ENCODE measurements at places on chromosomes 1 and 21.

DNA sequence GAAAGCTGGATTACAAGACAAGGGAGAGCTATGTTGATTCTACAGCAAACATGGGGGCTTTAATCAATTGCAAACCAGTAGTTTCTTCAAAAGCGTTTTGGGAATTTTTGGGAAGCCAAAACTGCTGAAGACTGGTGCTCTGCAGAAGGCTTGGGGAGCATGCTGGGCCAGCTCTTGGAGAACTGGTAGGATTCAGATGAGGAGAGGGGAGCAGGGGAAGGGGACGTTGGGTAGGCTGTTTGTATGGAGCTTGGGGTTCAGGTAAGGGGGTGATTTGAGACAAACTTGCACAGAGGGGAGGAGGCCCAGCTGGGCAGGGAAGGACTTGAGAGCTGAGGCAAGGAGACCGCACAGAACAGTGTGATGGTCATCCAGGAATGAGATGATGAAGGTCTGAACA, 2.6 kb upstream of the MYOG start:
- no peak for DNase-seq

DNA sequence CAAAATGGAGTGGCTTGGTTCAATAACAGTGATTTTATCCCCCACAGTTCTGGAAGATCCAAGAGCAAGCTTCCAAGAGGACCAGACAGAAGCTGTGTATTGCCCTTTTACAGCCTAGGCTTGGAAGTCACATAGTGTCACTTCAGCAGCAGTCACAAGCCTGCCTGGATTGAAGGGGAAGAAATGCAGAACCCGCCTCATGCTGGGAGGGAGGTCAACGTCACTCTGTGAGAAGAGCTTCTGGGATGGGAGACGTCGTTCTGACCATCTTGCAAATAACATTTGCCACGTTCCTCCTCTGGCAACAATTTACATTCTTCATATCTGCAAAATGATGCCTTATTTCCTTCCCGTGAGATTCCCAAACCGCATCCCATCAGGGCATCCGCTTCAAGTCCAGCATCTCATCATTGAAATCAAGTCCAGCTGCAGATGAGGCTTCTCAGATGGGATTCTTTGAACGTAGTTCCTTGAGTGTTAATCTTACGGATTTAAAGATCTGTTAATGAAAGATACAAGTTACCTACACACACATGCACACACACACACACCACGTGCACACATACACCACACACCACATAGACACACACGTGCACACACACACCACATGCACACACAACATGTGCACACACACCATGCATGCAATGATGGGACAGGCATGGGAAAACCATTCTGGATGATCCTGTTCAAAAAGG, 23.9 kb upstream of the KIF1B start:
- no peak for DNase-seq

GRCh38 chr21:42315296-42315891, at the start of gene TFF3:
TSS of gene TFF3 (minus strand) at chr21:42315409. CDS start at chr21:42315374, 35 bp downstream.
- DNase-seq = no peak

GRCh38 chr1:155134880-155135414, 705 bp upstream of the SLC50A1 start:
- peak; percentile 46 for DNase-seq

DNA sequence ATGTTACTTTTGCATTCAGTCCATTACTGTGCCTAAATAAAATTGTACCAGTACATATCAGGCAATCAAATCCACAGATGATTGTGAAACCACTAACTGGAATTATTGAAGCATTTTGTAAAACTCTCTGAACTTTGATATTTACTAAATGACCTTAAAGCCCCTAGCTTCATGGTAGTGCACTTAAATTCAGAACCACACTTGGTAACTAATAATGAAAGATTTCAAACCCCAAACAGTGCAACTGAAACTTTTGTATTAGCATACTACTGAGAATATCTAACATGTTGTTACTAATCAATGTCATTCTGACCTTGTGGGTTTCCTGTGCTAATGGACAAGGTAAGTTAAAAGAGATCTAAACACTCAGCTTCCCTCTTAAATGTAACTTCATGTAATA, at the start of gene CFHR3:
Gene CFHR3 (plus strand): TSS at position 238 of the 400 bp plus-strand sequence. CDS start 47 bp downstream, at position 285.
- no peak for DNase-seq

- DNase-seq = no peak
Observed at GRCh38 chr1:214709241-214709640, 106.2 kb downstream of the CENPF start.

GRCh38 chr1:90558754-90559378, 158.2 kb downstream of the BARHL2 start:
- DNase-seq = no peak

- no peak for DNase-seq
Observed at GRCh38 chr1:35809114-35810095, 1.6 kb downstream of the AGO4 start.

DNA sequence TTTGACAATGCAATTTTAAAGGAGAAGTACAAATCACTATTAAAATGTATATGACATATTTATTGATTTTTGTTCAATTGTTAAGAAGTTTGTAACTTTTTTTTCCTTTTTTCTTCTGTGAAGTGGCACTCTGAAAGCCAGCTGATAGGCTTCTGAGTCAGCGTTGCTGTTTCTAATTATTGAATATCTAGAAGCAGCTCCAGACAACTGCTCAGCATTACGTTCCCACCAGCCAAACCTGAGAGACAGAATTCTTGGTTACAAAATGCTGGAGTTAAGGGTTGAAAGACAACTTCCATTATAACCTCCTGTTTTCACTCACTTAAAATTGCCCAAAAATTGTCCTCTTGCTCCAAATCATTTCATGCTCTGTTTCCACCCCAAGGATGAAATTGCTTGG, 31.4 kb upstream of the LMX1A start:
- DNase-seq = no peak

DNA sequence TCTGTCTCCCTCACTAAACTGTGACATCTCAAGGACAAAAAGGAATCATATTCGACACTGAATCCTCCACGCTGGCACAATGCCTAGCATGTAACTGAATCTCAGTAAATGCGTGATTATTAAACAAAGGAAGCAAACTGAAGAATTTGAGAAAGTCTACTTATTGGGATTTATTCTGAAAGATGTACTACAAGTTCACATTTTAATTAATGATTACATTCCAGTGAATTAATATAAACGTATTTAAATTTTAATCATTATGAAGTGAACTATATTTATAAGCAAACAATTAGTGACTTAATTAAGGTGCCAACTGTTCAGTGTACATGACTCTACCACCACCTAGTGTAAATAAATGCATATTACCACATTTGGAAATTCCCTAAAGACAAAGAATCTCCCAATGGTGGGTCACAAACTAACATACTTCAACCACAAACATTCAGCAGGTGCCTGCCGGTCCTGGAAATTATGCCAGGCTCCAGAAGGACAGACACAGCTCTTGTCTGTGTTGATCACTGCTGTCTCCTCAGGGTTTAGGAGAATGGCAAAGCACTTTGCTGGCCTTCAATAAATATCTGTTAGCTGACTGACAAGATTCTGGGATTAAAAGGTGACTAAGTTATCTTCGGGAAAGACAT, 56.3 kb downstream of the SMYD3 start:
- DNase-seq = no peak

- no peak for DNase-seq
Observed at GRCh38 chr1:60283690-60284089, 210.1 kb upstream of the C1orf87 start.

GRCh38 chr1:52925571-52926005, 1.5 kb upstream of the SCP2 start:
- no peak for DNase-seq

DNA sequence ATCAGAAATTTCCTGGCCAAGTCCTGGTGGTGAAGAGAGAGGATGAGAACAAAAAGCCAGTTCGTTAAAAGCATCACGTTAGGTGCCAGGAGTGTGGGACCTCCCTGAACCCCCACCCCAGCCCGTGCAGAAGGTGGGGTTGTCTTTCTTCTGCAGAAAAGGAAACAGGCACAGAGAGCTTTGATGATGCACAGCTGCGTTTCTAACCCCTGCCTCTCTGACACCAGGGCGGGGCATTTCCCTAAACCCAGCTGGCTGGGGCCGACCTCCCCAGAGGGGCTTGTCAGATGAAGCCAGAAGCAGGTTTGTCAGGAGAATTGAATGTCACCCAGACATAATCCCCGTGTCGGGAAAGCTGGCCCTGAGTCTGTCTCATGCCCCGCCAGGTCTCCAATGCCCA, 189.3 kb upstream of the EDN2 start:
- no peak for DNase-seq

DNA sequence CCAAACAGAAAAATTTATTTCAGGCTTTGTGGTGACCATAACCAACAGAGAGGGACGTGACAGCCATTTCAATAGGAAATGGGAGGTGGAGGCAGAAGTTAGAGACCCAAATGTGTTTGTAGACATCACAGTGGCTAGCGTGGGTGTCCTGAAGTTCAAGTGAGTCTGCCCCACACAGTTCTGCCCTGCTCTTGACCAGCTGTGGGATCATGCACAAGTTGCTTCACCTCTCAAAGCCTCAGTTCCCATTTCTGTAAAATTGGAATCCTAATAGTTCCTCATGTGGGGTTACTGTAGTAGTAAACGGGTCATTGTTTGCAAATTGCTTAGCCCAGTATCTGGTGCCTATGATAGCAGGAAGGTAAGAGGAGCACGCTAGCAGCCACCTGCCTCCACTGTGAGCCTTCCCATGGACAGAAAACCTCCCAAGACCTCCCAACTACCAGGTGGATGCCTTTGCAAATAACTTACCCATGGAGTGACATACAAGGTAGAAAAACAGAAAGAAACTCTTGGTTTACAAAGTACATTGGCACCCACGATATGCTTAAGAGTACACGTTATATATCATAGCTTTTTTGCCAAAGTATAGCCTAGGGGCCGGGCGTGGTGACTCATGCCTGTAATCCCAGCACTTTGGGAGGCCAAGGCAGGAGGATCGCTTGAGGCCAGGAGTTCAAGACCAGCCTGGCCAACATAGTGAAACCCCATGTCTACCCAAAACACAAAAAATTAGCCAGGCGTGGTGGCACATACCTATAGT, 29.1 kb downstream of the FHAD1 start:
- no peak for DNase-seq

DNA sequence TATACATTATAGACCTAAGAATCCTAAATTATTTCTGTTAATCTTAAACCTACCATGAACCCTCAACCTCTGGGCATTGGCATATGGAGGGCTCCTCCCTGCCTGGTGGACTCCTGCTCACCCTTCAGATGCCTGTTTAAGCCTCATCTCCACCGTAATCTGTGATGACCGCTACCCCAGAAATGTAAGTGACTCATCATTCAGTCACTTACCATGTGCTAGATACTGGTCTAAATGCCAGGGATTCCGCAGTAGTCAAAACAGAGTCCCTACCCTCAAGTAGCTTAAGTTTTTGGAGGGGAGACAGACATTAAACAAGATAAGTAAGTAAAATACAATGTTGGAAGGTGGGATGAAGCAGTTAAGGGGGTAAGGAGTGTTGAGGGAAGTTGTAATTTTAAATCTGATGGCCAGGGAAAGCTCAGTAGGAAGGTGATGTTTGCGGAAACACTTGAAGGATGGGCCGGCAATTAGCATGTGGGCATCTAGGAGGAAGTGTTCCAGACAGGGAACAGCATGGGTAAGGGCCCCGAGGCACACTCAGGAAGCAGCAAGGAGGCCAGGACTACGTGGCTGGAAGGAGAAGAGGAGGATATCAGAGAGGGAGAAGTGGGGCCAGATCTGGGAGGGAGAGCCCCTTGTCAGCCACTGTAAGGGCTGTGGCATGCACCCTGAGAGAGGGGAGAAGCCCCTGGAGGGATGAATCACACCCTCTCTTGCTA, 141.7 kb upstream of the HOOK1 start:
- DNase-seq = no peak

GRCh38 chr21:45504516-45505415, 37.5 kb downstream of the SLC19A1 start:
- DNase-seq = no peak

GRCh38 chr1:57729181-57729580, 305.3 kb upstream of the DAB1 start:
- no peak for DNase-seq

GRCh38 chr1:218299416-218299815, 14.3 kb downstream of the RRP15 start:
- no peak for DNase-seq

- DNase-seq = no peak
Observed at GRCh38 chr1:53406551-53407235, 52.5 kb upstream of the DMRTB1 start.

GRCh38 chr21:41730367-41730765, 36.5 kb downstream of the RIPK4 start:
- DNase-seq = no peak

GRCh38 chr1:41558761-41559171, 74.3 kb upstream of the EDN2 start:
- no peak for DNase-seq

- no peak for DNase-seq
Observed at GRCh38 chr1:7539769-7540175, 231.3 kb upstream of the VAMP3 start.

- no peak for DNase-seq
Observed at GRCh38 chr1:210342986-210343780, 14.5 kb downstream of the HHAT start.

GRCh38 chr1:217528271-217528670, 102.6 kb downstream of the GPATCH2 start:
- DNase-seq = no peak

DNA sequence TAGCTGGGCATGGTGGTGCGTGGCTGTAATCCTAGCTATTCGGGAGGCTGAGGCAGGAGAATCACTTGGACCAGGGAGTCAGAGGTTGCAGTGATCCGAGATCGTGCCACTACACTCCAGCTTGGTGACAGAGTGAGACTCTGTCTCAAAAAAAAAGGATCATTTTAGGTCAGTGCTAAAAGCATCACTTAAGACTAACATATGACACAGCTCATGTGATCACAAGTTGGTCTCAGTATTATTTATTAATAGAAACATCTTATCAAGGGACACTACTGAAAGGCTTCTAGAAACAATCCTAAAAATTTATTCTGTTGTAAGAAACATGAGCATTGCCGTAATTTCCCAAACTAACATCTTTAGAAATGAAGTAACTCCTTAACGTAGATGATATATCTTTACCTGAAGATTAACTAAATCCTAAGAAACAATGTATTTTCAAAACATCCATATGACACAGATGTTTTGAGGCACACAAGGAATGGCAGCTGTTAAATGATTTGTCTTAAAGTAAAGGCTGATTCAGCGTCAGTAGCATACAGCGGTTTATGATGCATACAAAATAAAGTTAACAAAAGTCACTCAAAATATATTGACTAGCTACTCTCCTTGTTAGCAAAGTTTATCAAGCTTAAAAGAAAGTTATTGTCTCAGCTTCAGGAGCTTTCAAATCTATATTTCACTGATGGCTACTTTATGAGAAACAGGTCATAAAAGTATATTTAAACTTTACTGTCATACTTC, 2.6 kb downstream of the NIBAN1 start:
- DNase-seq = no peak

- no peak for DNase-seq
Observed at GRCh38 chr1:179598631-179599030, 7.0 kb downstream of the TDRD5 start.
